Hematopoietic multipotent progenitor cell treated with erythropoietin and hydrocortisone succinate and interleukin-3 and kit ligand, for 17 days (in vitro differentiated cells): ENCODE measurements at places on chromosomes 11 and 22.

DNA sequence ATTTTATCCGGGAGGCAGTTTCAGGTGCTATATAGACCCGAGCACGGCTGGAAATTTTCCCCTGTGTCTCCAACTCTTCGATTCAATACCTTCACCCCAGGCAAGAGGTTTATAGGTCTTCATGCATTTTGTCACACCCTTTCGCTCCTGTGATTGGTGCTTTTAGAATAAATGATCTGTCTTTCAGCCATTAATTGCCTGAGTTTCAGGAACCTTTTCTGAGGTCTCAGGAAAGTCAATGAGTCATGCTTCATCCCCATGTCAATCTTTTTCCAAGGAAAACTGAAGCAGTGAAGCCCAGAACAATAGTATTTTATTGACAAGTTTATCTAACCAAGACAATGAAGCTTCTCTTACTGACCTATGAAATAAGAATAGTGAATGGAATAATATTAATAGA, 29.9 kb downstream of the FAM181B start:
- DNase-seq: no peak

- no peak for DNase-seq
Measured at GRCh38 chr22:50270666-50271394, 650 bp upstream of the MAPK11 start.

- DNase-seq: no peak
Measured at GRCh38 chr22:50105208-50106100, 15.6 kb downstream of the MOV10L1 start.

GRCh38 chr11:120751550-120751949, 240.0 kb downstream of the GRIK4 start:
- no peak for DNase-seq

DNA sequence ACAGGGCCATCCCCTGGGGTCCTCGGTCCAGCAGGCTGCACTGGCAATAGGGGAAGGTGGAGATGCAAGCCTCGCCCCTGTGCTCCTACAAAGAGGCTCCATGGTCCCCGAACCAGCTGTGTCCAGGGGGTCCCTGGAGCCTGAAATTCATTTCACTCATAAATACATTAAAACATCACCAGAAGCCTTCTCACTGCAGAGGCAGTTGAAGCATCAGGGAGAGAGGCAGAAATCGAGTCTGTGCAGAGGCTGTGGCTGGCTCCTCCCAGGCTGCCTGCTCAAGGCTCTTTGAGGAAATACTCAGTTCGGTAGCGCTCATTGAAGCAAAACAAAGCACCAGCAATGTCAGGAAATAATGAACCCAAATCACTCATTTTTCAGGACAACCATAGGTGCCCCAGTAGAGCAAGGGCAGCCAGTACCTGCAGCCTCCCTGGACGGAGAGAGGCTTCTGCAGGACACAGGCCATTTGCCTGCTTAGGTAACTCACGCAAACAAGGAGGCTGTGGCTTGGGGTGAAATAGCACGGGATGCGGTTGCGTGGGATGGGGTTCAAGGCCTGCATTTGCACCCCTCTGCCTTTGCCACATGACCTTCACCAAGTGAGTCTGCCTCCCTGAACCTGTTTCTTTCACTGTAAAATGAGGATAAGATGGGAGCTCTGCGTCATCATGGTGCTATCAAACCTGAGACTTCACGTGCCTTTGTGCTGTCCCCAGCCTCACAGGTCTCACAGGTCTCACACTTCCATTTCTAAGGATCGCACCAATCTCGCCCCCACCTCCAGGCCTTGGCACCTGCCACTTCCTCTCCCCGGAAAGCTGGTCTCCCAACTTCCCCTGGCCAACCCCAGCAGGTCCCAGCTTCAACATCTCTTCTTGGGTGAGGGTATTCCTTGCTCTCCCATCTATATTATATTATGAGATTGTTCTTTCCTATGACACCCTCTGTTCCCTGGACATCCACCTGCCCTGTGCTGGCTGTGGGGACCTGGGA, 84.3 kb upstream of the SHISAL1 start:
- no peak for DNase-seq
